ENCODE measurements at places on chromosomes 7 and 10.
A peak's percentile ranks its signal among the peaks of the same experiment; 100 is the strongest.

- DNase-seq = no peak
Observed at GRCh38 chr7:152093717-152094116, 68.2 kb downstream of the GALNT11 start.

DNA sequence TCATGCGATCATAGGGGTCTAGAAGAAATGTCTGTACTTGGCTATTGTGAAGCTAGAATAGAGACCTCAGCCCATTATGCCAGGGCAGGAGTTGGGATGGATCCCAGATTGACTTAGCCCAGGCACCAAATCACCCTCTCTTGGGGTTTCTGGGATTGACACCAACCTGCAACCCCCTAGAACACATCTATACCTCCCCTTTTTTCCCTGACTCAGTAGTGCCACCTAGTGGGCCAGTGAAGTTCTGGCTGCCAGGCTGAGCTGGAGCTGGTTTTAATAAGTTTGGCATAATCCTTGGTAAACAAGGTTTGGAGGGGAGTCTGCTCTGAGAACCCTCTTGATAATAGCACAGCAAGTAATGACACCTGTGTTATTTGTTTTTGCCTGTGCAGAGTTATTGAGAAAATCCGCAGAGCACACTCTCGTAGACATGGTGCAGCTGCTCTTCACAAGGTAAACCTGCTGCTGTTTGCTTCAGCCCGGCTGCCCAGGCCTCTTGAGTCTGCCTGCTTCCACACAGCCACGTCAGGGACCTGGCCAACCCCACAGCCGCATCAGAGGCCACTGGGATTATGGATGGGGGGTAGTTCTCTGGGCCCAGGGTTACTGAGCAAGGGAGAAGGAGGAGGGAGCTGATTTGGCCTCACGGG lies 43.3 kb upstream of the NFKB2 start:
- peak; percentile 52 for DNase-seq

DNA sequence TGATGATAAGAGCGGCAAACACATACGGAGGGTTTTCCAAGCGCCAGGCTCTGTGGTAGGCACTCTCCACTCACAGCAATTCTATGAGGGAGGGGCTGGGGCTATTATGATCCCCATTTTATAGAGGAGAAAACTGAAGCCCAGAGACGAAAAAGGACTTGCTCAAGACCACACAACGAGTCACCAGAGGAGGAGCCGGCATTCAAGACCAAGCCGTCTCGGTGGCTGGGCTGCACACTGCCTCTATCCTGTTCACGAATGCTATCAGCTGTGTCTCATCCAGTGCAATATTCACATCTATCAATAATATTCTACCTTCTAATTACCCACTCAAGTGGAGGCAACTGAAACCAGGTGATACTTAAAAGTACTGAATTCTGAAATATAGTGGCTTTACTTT lies 67.8 kb upstream of the NMT2 start:
- no peak for DNase-seq

- no peak for DNase-seq
Observed at GRCh38 chr7:106346167-106346677, 61.4 kb upstream of the NAMPT start.

DNA sequence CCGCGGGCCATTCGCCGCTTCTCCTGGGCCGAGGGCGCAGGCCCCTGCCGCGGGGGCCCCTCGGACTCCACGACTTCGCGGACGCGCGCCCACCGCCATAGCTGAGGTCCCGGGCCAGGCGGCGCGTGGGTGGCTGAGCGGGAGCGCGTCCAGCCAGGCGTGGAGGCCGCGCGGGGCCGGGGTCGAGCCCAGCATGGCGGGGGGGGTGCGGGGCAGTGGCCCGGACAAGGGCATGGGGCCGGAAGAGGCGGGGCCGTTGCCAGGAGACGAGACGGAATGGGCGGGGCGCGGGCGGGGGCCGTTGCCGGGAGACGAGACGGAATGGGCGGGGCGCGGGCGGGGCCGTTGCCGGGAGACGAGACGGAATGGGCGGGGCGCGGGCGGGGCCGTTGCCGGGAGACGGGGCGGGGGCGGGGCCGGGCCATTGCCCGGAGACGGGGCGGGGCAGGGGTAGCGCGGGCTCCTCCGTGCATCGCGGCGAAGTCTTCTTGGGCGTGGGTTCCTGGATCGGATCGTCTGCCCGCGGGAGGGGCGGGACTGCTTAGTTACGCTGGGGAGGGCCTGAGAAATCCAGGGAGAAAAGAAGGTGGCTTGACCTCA lies 14.8 kb downstream of the ADAM8 start:
- DNase-seq = peak; percentile 73

- DNase-seq = no peak
Observed at GRCh38 chr10:88707429-88708155, 1.5 kb downstream of the LIPK start.

DNA sequence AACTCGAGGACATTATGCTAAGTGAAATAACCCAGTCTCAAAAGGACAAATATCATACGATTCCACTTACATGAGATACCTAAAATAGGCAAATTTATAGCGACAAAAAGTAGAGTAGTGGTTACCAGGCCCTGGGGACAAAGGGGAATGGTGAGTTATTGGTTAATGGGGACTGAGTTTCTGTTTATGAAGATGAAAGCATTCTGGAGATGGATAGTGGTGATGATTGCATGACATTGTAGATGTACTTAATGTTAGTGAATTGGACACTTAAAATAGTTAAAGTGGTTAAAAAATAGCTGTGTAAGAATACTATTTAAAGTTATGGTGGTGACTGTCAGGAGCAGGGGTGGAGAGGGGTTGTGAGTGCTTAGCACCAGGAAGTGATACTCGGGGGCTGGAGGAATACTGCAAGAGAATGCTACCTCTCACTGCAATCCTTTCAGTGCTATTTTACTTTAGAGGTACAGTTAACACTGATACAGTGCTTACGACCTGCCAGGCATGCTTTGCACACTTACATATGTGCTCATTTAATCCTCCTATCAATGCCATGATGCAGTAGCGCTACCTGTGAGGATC lies 16.7 kb upstream of the TEX36 start:
- DNase-seq = no peak

- no peak for DNase-seq
Observed at GRCh38 chr7:12802070-12802469, 114.6 kb downstream of the ARL4A start.

DNA sequence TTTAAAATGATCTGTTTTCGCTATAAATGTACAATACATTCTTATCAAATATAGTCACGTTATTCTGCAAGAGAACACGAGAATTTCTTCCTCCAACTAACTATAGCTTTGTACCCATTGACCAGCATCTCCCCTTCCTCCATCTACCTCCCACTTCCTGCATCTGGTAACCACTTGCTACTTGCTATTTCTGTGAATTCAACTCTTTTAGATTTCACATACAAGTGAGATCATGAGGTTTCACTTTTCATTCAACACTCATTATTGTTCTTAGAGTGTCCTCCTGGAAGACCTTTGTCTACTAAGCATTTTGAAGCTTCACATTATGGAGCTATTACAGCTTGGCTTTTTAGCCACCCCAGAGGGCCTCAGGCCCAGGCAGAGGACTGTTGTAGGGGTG lies 741.3 kb upstream of the FZD8 start:
- DNase-seq = no peak

DNA sequence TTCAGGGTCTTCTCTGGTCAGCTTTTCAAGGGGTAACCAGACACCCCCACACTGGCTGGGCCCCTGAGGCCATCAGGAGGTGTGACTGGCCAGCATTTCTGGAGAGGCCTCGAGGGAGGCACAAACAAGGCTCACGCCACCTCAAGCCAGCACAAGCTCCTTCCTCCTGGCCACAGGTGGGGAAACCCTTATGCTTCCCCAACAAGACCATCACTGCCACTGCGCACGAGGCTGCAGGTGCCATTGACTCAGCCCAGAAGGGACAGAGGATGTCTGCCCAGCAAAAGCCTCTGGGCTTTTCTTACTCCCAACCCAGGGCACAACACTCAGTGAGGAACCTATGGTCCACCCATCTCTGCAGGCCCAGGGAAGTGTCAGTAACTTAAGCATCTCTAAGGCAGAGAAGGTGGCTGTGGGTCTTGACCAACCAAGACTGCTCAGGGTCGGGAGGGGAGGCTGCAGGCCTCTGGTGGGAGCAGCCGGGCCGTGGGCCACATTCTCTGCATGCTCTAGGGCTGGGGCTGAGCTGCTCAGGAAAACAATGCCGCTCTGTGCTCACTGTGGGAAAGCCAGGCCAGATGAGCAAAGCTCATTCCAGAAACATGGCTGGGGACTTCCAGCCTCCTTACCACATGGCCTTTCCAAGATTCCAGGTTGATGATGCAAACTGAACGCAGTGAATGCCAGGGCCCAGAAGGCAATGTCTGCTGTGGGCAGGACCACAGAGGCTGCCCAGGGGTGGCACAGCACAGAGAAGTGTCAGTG lies 24.2 kb upstream of the RASSF4 start:
- no peak for DNase-seq

- no peak for DNase-seq
Observed at GRCh38 chr10:128751284-128751683, 625.1 kb upstream of the MKI67 start.

- no peak for DNase-seq
Observed at GRCh38 chr7:78333530-78334425, 535.2 kb downstream of the PHTF2 start.

DNA sequence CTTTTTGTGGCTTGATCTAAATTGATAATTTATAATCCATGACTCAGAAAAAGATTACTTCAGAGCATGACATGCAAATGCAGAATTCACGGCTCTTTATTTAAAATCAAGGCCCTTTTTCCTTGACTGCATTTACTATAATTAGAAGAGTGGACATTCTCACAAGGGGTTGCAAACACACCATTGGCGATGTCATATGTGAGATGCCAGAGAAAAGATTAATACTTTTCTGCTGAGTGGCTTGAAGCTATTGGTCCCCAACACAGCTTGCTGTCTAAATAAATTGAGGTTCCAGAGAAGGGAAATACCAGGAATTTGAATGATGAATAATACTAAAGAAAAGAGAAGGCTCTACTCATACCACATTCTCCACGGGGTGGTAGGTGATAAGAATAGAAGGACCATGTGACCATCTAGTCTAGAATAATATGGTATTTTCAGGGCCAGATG lies 78.7 kb upstream of the ARID5B start:
- no peak for DNase-seq

DNA sequence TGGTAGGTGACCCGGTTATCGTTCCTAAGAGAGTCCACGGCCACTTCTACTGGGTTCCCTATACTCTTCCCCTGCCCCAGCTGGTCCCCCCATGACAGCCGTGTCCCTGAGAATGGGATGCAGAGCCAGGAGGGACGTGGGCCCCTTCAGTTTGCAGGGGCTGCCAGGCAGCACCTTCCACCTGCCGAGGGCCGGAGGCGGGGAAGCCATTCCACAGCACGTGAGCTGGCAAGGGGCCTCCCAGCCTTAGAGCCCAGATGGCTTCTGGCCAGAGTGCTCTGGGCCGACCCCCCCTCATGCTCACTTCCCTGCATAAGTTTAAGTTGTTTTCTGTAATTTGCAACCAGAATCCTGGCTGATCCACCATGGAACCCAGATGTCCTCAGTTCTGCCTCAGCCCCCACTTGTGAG lies 39.0 kb downstream of the DIP2C start:
- DNase-seq = no peak

DNA sequence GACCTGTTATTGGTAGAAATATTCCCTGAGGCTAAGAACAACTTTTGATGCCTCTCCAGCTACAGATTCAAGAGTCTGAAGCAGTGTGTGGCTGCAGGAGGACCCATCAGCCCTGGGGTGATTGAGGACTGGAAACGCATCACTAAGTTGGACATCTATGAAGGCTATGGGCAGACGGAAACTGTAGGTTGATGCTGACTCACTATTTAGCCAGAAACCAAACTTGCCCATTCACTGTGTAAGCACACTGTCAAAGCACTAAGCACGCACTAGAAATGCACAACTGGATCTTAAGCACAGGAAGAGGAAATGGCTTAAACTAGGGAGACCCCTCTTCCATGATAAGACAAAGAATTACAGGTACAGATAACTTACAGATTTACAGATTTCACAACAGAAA lies 20.8 kb downstream of the ACSM6 start:
- DNase-seq = no peak

GRCh38 chr10:92131275-92131820 lies 159.5 kb downstream of the CPEB3 start:
- DNase-seq = no peak

- DNase-seq = no peak
Observed at GRCh38 chr10:114885443-114885842, 52.6 kb upstream of the TRUB1 start.

DNA sequence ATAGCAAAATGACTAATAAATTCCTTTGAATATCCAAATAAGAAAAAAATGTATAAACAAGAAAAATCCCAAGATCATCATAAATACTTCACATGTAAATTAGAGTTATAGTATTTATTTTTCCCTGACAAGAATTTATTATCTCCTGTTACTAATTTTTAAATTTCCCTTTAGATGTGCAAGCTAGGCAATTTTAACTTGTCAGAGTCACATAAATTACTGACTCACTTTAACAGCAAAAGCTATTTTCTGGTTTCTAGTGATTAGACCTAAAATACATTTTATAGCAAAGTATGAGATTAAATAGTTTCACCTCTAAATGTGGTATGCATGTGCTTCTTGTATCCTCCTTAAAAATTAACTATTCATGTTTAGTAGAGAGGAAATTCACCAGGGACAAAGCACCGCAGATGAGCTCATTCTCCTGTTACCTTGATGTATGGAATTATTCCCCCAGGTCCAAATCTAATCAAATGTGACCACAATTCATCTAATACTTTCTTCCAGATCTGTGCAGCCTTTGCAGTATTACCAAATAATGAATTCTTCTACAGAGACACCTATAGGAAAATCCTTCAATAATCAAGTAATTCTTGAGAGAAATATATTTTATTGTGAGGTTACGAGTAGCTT lies 621.2 kb downstream of the DNAJB9 start:
- no peak for DNase-seq

DNA sequence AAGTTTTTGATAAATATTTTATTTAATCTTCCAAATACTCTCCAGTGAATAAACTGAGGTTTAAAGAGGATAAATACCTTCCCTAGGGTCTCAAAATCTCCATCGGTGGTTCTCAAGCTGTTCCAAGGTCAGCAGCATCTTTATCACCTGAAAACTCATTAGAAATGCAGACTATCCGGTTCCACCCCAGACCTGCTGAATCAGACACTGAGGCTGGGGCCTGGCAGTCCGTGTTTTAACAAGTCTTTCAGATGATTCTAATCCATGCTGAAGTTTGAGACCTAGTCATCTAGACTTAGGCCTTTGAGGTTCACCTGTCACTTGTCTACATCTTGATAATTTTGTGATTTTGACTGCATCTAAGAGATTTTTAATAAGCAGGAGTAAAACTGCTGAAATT lies 37.5 kb downstream of the PLEKHA8 start:
- DNase-seq = no peak

GRCh38 chr10:112345743-112346142 lies 28.2 kb upstream of the ACSL5 start:
- no peak for DNase-seq

GRCh38 chr7:30988351-30989005 lies 24.7 kb downstream of the GHRHR start:
- no peak for DNase-seq

- DNase-seq = no peak
Observed at GRCh38 chr7:12809476-12809875, 122.0 kb downstream of the ARL4A start.

- no peak for DNase-seq
Observed at GRCh38 chr7:82757-83155, 109.6 kb upstream of the FAM20C start.

GRCh38 chr10:83957168-83957947 lies 182.0 kb upstream of the GHITM start:
- DNase-seq = no peak
